Esophagus muscularis mucosa (tissue), 4 donors: ENCODE measurements at places on chromosomes 5 and 9. TPM values are rescaled to one million over a fixed set of nuclear protein-coding genes. Genes with fewer than 3 reads are reported as not detected.
A peak's percentile ranks its signal among the peaks of the same experiment; 100 is the strongest.

- no peak for DNase-seq
Observed at GRCh38 chr5:10681731-10682679, 79.0 kb downstream of the DAP start.

- no peak for DNase-seq
Observed at GRCh38 chr9:135167849-135168655, 80.6 kb downstream of the OLFM1 start.

DNA sequence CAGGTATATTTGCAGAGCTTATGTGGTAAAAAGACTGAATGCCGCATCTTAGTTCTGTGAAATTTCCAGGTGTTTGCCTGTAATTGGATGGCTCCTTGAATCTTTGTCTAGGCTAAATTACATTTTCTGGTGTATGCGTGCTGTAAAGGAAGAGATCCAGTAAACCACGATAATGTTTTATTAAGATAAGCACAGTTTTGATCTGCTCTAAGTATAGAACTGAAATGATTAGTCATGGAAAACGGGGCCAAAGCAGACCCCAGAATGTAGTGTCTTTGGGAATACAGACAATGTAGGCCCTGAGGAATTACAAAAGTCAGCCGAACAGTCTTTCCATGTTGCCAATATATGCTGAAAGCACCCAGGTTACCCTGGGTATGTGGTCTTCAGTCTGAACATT is 257.3 kb downstream of the FANCC start:
- DNase-seq: peak; percentile 0

ADAMTS16 gene
- 0.42 TPM for total RNA-seq

FCHO2 gene
- 23.6 TPM for total RNA-seq

ARHGEF28 gene
- total RNA-seq: 22.0 TPM
